Ovary (tissue), 10 donors: ENCODE measurements at places on chromosomes 5 and 9. TPM values are rescaled to one million over a fixed set of nuclear protein-coding genes. Genes with fewer than 3 reads are reported as not detected.

The PPP1R26 gene
- total RNA-seq = 14.7 TPM

The PCDHB3 gene
- total RNA-seq = 3.2 TPM

The GMCL2 gene
- total RNA-seq = not detected

The AGPAT2 gene
- total RNA-seq = 24.8 TPM

The PSMD5 gene
- total RNA-seq = 34.9 TPM

The FGD3 gene
- total RNA-seq = 2.6 TPM

- no peaks in the 10 kb centered on the region for H3K4me1 ChIP-seq
- no peak overlapping the region for H3K27ac ChIP-seq
- DNase-seq = no peak
- no peaks in the 10 kb centered on the region for H3K27me3 ChIP-seq
- H3K36me3 ChIP-seq = no peaks in the 10 kb centered on the region
- no peak overlapping the region for H3K4me3 ChIP-seq
These were observed 13.8 kb upstream of the SUSD1 start for GRCh38 chr9:112188884-112189283.

GRCh38 chr9:70475211-70475610 is 60.8 kb upstream of the KLF9 start:
- peaks cover 20% of the 10 kb centered on the region for H3K4me1 ChIP-seq
- H3K36me3 ChIP-seq = no peaks in the 10 kb centered on the region
- H3K27ac ChIP-seq = no peak overlapping the region
- H3K27me3 ChIP-seq = no peaks in the 10 kb centered on the region

- no peak for DNase-seq
- H3K27ac ChIP-seq = no peak overlapping the region
- no peak overlapping the region for H3K4me3 ChIP-seq
- no peaks in the 10 kb centered on the region for H3K4me1 ChIP-seq
- no peaks in the 10 kb centered on the region for H3K36me3 ChIP-seq
- H3K27me3 ChIP-seq = no peaks in the 10 kb centered on the region
These were observed 12.8 kb downstream of the SLCO4C1 start for GRCh38 chr5:102283102-102283797.

DNA sequence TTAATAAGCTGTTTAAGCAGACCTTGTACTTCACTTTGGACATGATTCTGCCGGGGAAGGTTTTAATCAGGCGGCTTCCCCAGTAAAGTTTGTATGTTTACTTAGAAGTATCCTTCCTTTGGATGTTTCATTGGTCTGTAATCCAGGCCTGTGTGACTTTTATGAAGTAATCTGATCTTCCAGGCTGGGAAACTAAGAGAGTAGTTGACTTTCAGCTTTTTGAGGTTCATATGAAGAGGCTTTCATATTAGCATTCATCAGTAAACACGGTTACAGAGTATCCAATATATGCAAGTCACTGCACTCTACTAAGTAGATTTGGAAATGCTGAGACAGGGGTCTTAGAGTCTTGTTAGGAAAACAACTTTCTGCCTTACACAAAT is 1.1 kb downstream of the DNAJC21 start:
- no peaks in the 10 kb centered on the region for H3K27me3 ChIP-seq
- H3K4me1 ChIP-seq = peaks cover 2% of the 10 kb centered on the region
- H3K27ac ChIP-seq = peak overlapping the region; percentile 81

- H3K4me3 ChIP-seq = no peak overlapping the region
- H3K4me1 ChIP-seq = peaks cover 6% of the 10 kb centered on the region
- no peak for DNase-seq
These were observed 120.3 kb downstream of the CDC42SE2 start for GRCh38 chr5:131384173-131384572.

GRCh38 chr9:135951889-135952663 is 9.1 kb downstream of the UBAC1 start:
- no peak overlapping the region for H3K27ac ChIP-seq
- H3K4me3 ChIP-seq = no peak overlapping the region
- H3K36me3 ChIP-seq = no peaks in the 10 kb centered on the region
- no peaks in the 10 kb centered on the region for H3K27me3 ChIP-seq
- no peak for DNase-seq

- no peaks in the 10 kb centered on the region for H3K4me1 ChIP-seq
- no peaks in the 10 kb centered on the region for H3K36me3 ChIP-seq
- H3K27ac ChIP-seq = peak overlapping the region; percentile 69
These were observed 23.4 kb downstream of the HNRNPK start for GRCh38 chr9:83956436-83957247.

DNA sequence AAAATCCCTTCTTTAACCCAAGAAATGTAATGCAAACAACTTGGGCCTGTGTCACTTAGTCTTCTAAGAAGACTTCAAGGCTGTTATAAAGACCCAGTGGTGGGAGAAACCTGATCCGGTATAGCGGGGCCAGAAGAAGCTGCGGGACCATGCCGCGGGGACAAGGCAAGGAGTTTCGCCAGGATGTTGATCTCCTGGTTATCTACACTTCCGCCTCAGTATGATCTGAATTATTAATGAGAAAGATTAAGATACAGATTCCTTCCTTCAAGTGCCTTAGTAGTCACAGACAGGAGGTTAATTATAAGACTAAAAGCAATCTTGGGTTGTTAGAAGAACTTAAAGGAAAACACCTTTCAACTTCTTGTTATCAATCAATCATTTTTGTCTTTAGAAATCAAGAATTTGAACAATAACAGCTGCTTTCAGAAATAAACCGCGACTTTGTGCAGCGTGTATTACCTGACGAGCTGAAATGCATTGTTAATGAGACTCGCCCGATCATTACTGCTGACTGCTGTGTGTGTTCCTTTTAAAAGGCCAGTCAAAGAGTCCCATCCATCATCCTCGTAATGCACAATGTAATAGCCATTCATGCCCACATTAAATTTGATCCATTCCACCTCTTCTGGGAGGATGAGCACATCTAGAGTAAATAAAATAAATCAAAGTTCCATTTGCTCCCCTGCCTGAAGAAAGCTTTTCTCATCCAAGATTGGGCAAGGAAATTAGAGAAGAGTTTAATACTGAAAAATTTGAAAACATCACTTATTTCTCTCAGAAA is 22.2 kb downstream of the ERAP1 start:
- no peaks in the 10 kb centered on the region for H3K36me3 ChIP-seq
- no peak overlapping the region for H3K4me3 ChIP-seq
- no peak for DNase-seq

DNA sequence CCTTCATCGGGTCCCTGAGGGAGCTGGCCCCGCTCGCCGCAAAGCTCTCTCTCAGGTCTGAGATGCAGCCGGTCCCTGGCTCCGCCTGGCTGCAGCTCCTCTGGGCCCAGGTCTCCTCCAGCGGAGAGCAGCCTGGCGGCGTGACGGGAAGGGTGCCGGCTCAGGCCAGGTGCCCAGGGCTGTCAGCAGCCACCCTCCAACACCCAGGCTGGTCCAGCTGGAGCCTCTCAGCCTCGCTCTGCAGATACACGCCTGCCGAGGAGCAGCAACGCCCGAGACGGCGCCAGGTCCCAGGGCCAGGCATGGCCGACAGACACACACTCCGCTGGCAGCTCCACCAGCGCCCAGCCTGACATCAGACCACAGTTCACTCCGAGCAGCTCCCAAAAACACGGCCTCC is 25.6 kb downstream of the FAM163B start:
- no peaks in the 10 kb centered on the region for H3K36me3 ChIP-seq
- no peaks in the 10 kb centered on the region for H3K27me3 ChIP-seq
- DNase-seq = no peak
- peak overlapping the region; percentile 28 for H3K27ac ChIP-seq

DNA sequence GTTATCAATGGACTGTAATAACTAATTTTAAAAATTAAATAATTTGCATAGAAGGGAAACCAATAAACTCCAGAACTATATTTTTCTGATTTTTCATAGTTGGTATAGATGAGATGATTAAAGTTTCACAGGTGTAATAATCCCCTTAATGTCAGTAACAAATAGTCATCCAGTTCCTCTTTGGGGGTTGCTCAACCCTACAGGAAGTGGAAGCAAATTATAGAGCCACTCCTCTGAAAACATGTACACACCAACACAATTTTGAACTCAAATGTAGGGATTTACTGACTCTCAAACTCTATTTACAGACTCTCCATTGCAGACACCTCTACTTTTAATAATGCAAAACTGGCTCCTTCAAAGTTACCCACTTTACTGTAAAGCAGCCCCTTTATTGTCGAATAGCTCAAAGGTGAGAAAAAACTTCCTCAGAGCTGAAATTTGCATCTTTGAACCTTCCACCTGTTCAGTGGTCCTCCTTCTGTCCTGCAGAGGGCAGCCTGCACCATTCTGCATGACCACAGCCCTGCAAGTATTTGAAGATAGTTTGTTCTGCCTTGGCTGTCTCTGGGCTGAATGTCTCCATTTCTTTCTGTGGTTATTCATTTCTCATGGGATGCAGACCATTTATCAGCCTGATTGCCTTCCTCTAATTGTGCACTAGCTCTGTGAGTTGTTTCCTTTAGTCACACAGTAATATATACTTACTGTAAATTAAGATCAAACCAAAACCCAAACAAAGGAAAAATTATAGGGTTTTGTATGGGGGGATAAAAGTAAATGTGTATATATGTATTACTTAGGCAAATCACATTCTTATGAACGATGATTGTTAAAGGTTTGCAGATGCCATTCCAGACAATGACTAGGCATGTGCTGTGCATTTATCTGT is 383.2 kb upstream of the SGCD start:
- H3K36me3 ChIP-seq = no peaks in the 10 kb centered on the region
- H3K27me3 ChIP-seq = no peaks in the 10 kb centered on the region
- no peak overlapping the region for H3K4me3 ChIP-seq

GRCh38 chr5:64301566-64301965 is 135.9 kb downstream of the RNF180 start:
- no peaks in the 10 kb centered on the region for H3K4me1 ChIP-seq
- H3K4me3 ChIP-seq = no peak overlapping the region
- no peaks in the 10 kb centered on the region for H3K36me3 ChIP-seq
- no peak overlapping the region for H3K27ac ChIP-seq
- DNase-seq = no peak

- no peaks in the 10 kb centered on the region for H3K36me3 ChIP-seq
- H3K27me3 ChIP-seq = no peaks in the 10 kb centered on the region
- DNase-seq = peak; percentile 64
- no peak overlapping the region for H3K27ac ChIP-seq
- H3K4me3 ChIP-seq = no peak overlapping the region
These were observed 22.0 kb downstream of the ENHO start for GRCh38 chr9:34500623-34501267.

DNA sequence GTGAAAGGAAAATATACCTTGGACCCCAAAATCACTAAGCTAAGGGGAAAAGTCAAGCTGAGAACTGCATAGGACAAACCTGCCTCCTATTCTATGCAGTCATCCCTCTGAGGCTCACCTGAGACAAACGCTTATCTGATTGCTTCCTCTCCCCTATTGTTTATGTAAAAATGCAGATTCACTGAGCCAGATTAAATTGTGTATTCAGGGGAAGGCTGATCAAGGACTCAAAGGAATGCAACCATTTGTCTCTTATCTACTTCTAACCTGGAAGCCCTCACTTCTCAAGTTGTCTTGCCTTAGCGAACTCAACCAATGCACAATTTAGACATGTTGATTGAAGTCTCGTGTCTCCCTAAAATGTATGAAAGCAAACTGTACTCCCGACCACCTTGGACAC is 13.3 kb downstream of the SPARC start:
- H3K36me3 ChIP-seq = no peaks in the 10 kb centered on the region
- no peak for DNase-seq
- H3K4me1 ChIP-seq = peaks cover 57% of the 10 kb centered on the region
- no peaks in the 10 kb centered on the region for H3K27me3 ChIP-seq
- H3K27ac ChIP-seq = peak overlapping the region; percentile 67

- peaks cover 24% of the 10 kb centered on the region for H3K4me1 ChIP-seq
- no peak overlapping the region for H3K4me3 ChIP-seq
- no peak overlapping the region for H3K27ac ChIP-seq
- H3K27me3 ChIP-seq = no peaks in the 10 kb centered on the region
- no peaks in the 10 kb centered on the region for H3K36me3 ChIP-seq
These were observed 10.2 kb downstream of the MAMDC2 start for GRCh38 chr9:70053864-70054263.

DNA sequence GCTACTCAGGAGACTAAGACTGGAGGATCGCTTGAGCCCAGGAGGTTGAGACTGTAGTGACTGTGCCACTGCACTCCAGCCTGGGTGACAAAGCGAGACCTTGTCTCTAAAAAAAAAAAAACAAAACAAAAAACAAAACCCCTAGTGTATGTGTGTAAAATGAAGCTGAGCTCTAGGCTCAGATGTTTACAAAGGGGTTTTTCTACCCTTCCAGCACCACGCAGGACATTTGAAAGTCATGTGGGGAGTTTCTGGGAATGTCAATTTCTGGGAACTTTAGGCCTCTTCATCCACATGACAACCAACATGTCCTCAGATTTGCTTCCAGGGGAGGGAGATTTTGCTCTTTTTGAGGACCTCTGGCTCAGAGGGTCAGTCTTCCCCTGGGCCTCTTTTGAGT is 42.4 kb upstream of the AIF1L start:
- no peaks in the 10 kb centered on the region for H3K36me3 ChIP-seq
- H3K27me3 ChIP-seq = no peaks in the 10 kb centered on the region
- DNase-seq = no peak
- no peak overlapping the region for H3K4me3 ChIP-seq

DNA sequence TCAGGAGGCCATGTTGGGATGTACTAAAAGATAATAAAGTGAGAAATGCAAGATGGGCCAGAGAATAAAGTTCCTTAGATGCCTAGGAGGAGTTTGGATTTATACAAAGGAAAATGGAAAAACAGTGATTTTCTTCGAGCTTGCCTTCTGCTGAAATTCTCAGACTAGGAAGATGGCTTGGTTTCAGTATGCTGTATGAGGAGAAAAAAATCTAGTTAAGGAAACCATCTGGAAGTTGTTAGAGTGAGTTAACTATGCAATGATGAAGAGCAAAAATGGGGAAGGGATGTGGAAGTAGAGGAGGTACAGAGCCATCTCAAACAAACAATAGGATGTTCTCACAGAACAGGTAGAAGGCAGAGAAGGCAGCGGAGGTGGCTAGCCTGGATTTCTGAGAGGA is 162.9 kb upstream of the FTMT start:
- H3K27me3 ChIP-seq = no peaks in the 10 kb centered on the region
- H3K36me3 ChIP-seq = no peaks in the 10 kb centered on the region
- H3K4me1 ChIP-seq = no peaks in the 10 kb centered on the region
- no peak for DNase-seq
- no peak overlapping the region for H3K4me3 ChIP-seq
- H3K27ac ChIP-seq = no peak overlapping the region

DNA sequence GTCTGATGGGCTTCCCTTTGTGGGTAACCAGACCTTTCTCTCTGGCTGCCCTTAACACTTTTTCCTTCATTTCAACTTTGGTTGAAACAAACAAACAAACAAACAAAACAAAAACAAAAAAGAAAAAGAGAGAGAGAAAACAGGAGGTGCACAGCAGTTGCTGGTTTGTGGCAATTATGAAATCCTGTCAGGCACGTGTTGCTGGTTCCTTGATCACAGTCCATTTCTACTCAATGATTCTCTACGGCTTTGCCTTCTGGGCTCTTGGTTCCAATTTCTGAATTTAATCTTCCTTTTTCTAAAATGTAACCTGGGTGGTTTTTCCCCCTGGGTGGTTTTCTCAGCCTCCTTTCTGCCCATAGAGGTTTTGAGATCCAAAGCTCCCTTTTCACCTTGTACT is 17.8 kb upstream of the PANK3 start:
- H3K27ac ChIP-seq = no peak overlapping the region
- H3K27me3 ChIP-seq = no peaks in the 10 kb centered on the region
- H3K36me3 ChIP-seq = no peaks in the 10 kb centered on the region
- no peak overlapping the region for H3K4me3 ChIP-seq
- H3K4me1 ChIP-seq = no peaks in the 10 kb centered on the region
